Osteoblast (primary cell): ENCODE measurements at places on chromosomes 5 and 9. TPM values are rescaled to one million over a fixed set of nuclear protein-coding genes. Genes with fewer than 3 reads are reported as not detected.

GRCh38 chr9:68973619-68974018 lies 40.3 kb downstream of the PRKACG start:
- DNase-seq: no peak

- peak; percentile 57 for DNase-seq
Measured at GRCh38 chr5:8176101-8176693, 307.2 kb downstream of the MTRR start.

- DNase-seq: peak; percentile 79
Measured at GRCh38 chr5:57383093-57383861, 99.3 kb downstream of the ACTBL2 start.

The PCDHAC2 gene
- total RNA-seq: 0.36 and 0.59 TPM in 2 replicates

- DNase-seq: peak; percentile 84
Measured at GRCh38 chr5:169650701-169651331, 13.7 kb downstream of the DOCK2 start.

The ZFP37 gene
- 3.2 and 3.3 TPM in 2 replicates for total RNA-seq

The ALDH1A1 gene
- total RNA-seq: 0.29 and 0.36 TPM in 2 replicates

GRCh38 chr9:77601476-77602099 lies 46.5 kb downstream of the GNA14 start:
- DNase-seq: no peak

GRCh38 chr9:106066940-106067524 lies 372.7 kb downstream of the TMEM38B start:
- no peak for DNase-seq

GRCh38 chr5:9013147-9013546 lies 532.7 kb downstream of the SEMA5A start:
- no peak for DNase-seq

DNA sequence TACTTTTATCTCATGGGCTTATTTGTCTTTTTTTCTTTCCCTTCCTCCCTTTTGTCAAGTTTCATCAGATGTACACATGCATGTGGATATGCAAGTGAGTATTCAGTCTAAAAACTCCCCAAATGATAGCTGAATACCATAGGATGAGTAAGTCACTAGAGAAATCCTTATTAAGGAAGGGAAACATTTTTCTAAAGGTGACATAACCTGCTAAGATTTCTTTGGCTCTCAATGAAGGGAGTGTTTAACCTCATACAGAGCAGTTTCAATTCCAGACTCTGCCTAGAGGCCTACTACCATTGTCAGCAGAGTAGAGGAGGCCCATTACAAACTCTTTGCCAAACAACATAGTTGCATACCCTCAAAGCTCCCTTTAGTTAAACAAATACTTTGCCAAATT lies 192.4 kb downstream of the ARHGEF28 start:
- no peak for DNase-seq

- peak; percentile 18 for DNase-seq
Measured at GRCh38 chr9:127549218-127549617, 62.9 kb upstream of the STXBP1 start.

The LHX6 gene
- not detected in 2 replicates for total RNA-seq

GRCh38 chr5:141476132-141476911 lies 556 bp downstream of the PCDHGC3 start:
- DNase-seq: peak; percentile 92
